GOT3 (cell line): ENCODE measurements at places on chromosomes 7 and 10.

- no peak for DNase-seq
Observed at GRCh38 chr7:30012757-30013156, 13.7 kb downstream of the FKBP14 start.

DNA sequence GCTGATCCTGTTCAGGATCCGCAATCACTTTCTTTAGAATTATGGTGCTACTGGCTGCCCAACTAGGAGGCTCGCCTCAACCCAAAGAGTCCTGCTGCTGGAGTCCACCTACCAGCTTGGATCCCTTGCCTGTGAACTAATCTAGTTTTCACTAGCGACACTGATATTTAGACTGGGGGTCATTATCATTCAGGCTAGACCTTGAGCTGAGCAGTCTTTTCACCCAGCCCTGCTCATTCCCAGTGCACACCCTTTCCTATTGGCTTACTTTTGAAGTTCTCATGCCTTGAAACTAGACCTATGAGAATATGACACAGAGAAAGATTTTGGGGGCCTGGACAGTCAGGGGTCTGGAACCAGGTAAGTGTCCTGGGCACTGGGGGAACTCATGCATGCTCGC lies 107.9 kb downstream of the TMEM178B start:
- no peak for DNase-seq

DNA sequence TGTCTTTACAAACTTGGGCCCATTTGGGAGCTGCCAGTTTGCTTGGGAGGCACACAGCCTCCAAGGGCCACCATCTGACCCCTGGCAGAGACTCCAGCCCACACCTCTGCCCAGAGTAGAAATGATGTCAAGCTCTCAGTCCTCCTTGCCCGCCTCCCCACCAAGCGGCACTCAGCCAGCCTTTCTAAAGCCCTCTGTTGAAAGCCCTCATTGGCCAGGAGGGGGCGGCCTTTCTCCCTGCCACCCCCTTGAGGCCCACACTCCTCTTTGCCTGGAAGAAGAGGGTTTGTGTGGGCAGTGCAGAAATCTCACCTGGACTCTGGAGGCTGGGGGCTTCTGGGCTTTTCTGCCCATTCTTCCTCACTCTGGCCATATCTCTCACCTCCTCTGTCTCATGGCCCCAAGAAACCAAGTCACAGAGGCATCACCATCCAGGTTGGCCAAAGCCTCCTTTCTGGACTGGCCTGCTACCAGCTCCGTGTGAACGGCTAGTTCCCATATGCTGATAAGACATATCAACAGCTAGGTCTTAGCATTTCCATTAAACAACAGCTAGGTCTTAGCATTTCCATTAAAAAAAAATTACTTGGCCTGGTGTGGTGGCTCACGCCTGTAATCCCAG lies 36.1 kb downstream of the UBTD1 start:
- DNase-seq: no peak

DNA sequence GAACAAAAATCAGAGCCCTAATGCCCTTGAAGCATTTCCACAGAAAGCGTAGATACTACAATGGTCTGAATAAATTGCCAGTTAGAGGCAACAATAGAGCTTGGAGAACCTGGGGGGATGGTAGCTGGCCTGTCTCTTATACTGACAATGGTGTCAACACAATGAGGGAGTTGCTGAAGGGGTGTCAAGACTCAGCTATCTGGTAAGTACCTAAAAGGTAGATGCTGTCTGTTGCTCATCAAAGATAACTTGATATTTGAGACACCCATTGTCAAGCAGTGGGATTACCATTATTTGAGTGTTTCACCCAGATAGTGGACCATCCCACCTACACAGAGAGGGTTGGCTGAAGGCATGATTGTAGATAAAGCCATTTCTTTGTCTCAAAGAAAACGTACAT lies 72.8 kb downstream of the PDE1C start:
- DNase-seq: no peak

DNA sequence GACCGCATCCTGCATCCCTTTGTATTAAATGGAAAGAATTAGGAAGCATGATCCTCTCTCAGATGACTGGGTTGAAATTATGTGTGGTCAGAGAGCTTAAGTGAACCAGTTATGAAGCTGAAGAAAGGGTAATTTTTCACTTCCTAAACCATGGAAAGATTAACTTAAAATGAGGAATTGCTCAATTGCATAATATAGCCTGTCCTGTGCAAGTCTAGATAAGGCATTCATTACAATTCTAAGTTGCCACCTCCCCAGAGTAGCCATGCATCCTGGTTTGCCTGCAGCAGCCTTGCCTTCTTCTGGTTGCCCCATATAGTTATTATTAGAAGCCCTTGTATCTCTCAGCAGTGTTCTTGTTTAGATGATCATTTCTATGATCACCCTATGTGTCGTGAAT lies 45.3 kb downstream of the STARD3NL start:
- no peak for DNase-seq

GRCh38 chr10:44944354-44944753 lies 15.2 kb upstream of the RASSF4 start:
- DNase-seq: no peak

GRCh38 chr7:150969475-150969874 lies 8.6 kb downstream of the KCNH2 start:
- DNase-seq: no peak

GRCh38 chr7:303425-303824 lies 13.5 kb downstream of the FOXL3 start:
- no peak for DNase-seq

GRCh38 chr7:47813620-47814260 lies 134.5 kb downstream of the PKD1L1 start:
- no peak for DNase-seq

- no peak for DNase-seq
Observed at GRCh38 chr10:48289501-48290238, 15.2 kb upstream of the FRMPD2 start.

DNA sequence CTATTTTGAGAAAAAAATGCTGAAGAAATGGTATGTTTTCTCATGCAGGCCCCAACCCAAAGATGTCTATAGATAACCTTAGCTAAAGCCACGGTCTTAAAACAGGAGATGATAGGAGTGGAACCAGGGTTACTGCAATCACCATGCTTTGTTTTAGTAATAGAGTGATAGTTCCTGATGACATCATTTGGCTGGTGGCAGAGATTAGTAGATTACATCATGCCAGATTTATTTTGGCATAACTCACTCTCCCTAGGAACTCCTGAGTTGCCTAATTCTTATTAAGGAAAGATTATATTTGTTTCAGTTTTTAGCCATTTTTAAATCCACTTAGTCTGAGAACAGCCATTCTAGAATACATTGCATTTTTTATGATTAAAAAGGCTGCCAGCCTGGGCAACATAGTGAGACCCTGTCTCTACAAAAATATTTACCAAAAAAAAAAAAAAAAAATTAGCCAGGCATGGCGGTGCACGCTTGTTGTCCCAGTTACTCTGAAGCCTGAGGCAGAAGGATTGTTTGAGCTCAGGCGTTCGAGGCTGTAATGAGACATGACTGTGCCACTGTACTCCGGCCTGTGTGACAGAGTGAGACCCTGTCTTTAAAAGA lies 17.8 kb downstream of the ENO4 start:
- DNase-seq: no peak

DNA sequence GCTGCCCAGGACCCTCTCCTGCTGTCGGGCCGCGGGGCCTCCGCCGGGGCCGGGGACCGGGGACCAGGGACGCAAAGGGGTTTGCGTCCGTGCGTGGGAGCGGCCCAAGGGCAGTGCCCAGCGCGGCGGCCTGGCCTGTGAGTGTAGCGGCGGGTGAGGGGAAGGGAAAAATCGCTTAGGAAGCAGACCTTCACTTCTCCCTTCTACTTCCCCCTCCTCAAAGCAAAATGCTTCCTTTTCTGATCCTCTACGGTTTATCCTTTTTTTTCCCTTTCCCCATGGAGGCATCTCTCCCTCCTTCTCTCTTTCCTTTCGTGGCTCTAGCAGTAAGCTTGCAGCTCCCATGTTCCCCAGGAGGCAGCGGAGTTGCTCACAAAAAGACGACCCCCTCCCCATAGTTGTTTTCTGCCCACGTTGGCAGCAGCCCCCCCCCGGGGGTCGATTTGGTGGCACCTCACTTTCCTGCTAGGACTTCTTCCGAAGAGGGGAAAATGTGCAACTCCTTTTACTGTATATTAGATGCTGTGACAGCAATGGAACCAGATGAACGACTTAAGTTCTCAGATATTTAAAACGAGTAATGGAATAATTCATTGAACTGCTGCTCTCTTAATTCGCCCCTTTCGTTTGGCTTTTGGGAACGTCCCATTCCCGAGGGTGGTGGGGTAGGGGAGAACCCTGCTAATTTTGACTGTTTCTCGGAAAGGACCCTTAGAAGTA lies 724 bp downstream of the CAPZA2 start:
- DNase-seq: no peak

- DNase-seq: no peak
Observed at GRCh38 chr7:53110425-53110824, 75.0 kb downstream of the POM121L12 start.

DNA sequence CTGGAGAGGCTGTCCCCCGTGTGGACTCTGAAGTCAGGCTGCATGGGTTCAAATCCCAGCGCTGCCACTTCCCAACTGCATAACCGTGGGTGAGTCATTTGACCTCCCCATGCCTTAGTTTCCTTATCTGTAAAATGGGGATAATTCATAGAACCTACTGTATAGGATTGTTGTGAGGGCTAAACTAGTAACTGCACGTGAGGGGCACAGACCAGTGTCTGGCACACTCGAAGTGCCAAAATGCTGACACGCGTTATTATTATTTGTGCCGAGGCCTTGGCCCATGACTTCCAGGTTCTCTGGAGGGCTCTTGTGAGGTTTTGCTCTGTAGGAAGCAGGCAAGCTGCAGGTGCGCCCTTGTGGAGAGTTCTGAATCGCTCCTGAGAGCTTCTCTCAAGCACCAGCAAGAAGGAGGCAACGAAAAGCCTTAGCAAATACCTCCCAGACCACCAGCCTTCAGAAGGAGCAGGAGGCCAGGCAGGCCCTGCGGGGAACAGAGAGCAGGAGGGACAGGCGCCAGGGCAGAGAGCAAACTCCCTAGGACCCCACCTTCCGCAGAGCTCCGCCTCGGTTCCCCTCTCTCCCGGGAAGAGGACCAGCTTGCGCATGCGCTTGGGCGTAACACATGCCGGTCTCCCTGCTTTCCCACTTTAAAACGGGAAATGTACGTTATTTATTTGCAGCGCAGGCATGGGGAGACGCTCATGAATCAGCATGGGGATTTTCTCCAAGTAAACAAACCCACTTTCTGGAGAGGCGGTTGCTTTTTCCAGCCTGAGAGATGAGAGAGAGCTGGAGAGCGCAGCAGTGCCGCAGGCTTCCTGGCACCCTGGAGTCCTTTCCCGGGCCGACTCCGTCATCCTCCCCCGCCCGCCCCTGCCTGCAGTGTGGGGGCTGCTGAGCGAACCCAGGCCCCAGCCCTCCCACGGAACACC lies 39.6 kb downstream of the SORCS3 start:
- DNase-seq: no peak

DNA sequence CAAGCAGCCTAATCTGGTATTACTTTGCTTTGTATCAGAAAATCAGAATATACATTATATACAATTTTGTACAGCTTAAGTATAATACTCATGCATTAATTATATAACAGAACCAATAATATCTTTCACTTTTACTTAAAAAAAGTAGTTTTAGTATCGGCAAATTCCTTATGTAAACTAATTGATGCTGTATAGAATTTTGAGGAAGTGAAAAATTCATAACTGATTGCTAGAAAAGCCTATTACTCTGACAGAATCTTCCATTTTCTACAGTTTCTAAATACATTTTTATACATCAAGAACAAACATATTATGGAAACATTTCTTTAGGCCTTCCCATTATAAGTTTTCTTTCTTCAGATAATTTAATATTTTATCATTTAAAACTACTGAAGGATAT lies 124.0 kb upstream of the GPR22 start:
- no peak for DNase-seq

DNA sequence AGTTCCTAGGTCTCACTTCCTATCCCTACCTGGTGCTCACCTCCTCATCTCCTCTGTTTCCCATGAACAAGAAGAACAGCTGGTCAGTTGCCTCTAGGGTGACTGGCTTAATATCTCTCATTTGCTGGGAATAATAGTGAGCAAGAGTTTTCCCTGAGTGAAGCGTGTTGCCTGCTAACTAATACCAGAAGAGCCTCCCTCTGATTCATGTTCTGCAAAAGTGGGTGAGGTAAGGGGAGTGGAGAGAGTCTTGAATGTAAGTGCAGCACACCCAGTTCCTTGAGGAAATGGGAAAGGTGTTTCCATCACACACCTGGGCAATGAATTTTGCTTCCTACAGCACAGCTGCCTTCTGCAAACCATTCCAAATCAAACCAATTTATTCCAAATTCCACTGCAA lies 29.6 kb downstream of the FZD1 start:
- no peak for DNase-seq

DNA sequence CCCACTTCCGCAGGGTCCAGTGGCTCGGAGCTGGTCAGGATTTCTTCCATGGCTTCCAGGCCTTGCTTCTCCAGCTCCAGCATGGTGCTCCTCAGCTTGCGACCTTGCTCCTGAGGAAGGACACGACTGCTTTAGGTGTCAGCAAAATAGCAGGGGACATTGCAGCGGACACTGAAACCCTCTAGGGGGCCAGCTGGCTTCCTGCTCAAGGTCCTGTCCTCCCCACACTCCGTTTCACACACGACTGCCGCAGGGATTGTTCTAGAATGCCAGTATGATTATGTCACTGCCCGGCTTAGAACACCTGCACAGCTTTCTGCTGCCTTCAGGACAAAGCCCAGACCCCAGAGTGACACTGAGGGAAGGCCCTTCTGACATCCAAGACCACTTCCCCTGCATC lies 65.6 kb downstream of the SCRN1 start:
- DNase-seq: no peak

- no peak for DNase-seq
Observed at GRCh38 chr7:84675633-84676034, 481.0 kb upstream of the SEMA3A start.
